ENCODE measurements at places on chromosomes 6 and 20.

DNA sequence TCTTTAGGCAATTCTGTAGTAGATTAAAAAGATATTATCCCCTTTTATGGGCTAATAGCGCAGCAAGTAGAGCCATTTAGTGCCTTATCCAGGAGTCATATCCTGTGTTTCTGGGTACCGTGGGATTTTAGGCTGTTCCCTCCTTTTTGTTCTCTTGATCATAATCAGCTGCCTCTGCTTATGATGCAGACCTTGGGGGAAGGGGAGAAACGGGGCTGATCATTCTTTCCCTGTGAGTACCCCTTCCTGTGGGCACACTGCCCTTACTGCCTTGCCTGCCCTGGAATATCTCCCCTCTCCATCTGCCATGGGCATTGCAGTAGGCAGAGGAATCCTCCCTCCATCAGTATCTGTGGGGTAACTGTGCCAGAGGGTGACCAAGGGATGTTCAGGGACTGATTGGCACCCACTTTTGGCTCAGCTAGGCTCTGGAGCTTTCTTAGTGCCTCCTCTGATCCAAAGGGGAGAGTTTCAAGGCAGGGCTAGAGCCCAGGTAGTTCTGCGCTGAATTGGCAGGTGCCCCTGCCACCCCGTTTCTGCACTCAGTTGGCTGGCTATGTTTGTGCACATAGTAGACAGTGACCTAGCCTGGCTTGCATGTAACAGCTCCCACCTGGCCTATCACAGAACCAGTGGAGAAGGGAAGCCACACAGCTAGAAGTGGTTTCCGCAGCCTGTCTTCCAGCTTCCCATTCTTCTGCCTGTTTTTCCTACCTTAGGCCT, 103.3 kb downstream of the FIG4 start:
- DNase-seq, result no peak

GRCh38 chr6:158143700-158144099, 24.4 kb downstream of the SERAC1 start:
- DNase-seq, result no peak

GRCh38 chr6:150006961-150007464, 18.3 kb downstream of the RAET1L start:
- no peak for DNase-seq

DNA sequence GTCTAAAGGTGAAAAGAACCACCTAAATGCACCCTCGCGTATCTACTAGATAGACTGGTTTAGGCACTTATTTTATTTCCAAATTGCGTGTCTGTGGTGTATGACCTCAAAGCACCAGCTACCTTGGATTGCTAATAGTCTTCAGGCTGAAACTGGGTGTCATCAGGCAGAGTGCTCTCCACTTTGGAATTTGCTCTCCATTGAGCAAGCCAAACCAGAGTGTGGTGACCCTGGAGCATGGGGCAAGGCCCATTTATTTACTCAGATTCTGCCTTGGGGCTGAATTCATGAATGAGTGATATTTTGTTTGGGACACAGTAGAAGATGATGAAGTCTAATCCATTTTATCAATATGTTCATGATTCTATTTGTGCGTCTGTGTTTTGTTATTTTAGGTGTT, 812.8 kb upstream of the SLC35B3 start:
- no peak for DNase-seq

DNA sequence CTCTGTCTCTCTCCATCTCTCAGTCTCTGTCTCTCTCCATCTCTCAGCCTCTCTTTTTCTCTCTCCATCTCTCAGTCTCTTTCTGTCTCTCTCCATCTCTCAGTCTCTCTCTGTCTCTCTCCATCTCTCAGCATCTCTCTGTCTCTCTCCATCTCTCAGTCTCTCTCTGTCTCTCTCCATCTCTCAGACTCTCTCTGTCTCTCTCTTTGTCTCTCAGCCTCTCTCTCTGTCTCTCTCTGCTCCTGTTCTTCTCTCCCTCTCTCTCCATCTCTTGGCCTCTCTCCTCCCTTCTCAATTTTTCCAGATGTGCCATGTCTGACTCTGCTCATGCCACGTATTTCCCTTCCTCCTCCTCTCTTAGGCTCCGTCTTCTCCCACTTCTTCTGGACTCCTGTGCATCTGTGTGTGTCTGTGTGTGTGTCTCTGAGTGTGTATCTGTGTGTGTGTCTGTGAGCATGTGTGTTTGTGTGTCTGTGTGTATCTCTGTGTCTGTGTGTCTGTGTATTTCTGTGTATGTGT, 72.7 kb downstream of the SRC start:
- DNase-seq, result no peak

- DNase-seq, result no peak
These were observed 82.3 kb upstream of the MPC1 start for GRCh38 chr6:166465003-166465399.

DNA sequence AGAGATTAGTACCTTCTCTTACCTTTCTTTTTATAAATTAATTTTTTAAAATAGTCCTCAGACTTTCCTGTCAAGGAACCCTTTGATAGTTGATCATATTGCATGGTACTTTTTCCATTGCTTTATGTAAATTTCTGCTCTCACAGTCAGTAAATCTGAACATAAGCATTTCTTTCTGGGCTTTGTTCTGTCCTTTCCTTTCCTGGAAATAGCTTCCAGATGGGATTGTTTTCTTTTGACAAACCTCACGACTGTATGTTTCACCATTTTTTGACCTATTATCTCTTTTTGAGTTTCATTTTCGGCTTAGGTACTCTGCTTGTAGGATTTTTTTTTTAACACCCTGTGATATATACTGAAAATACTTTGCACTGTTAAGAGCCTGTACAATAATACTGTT, 32.6 kb downstream of the UTRN start:
- DNase-seq, result no peak

- DNase-seq, result no peak
These were observed 220.3 kb upstream of the LRFN2 start for GRCh38 chr6:40807484-40807883.

GRCh38 chr6:108712946-108713345, 135.3 kb upstream of the ARMC2 start:
- DNase-seq, result no peak

- DNase-seq, result no peak
These were observed 6.8 kb downstream of the HSPA12B start for GRCh38 chr20:3739054-3739925.
